Stimulated activated CD8-positive, alpha-beta memory T cell treated with anti-CD3 and anti-CD28 coated beads, Interleukin-2, amount 100 ng/mL, for 1 hour (primary cell): ENCODE measurements at places on chromosomes 12 and 14.
A peak's percentile ranks its signal among the peaks of the same experiment; 100 is the strongest.

DNA sequence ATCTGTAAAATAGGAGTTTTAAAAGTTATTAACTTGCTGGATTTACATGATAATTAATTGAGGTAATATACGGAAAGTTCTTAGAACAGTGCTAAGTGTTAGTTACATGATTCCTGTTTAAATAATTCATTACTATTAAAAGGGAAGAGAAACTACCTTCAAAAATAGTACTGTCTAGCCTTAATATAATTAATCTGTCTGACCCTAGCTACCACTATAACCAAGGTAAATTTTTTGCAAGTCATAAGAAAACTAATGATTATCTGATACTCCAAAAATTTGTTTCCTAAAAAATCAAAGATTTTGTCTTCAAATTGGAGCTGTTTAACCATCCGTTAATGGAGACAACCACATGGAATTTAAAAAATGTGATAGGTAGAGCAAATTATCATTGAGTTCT is 294.3 kb upstream of the FBXO33 start:
- no peak for DNase-seq

- DNase-seq = no peak
These were observed 136.3 kb downstream of the SOX5 start for GRCh38 chr12:23813206-23813605.

GRCh38 chr14:23883684-23884540 is 69.7 kb upstream of the DHRS4 start:
- no peak for DNase-seq

GRCh38 chr12:101946233-101946611 is 68.8 kb downstream of the DRAM1 start:
- no peak for DNase-seq

DNA sequence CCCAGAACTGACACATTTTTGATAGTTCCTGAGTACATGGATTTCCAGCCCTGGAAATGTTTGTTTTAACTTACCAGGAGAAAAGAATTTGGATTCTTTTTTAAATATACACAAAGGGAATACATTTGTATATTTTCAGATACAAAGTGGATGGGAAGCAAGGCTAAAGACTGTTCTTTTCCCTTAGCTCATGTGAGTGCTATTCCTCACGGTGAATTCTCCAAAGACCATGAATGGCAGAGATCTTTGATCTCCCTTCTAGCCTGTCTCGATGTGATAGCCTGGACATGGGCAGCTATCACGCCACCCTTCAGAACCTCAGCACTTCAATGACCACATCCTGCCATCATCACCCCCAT is 91.3 kb downstream of the DPF3 start:
- DNase-seq = no peak

GRCh38 chr14:22794551-22794951 is 20.7 kb downstream of the SLC7A7 start:
- no peak for DNase-seq

DNA sequence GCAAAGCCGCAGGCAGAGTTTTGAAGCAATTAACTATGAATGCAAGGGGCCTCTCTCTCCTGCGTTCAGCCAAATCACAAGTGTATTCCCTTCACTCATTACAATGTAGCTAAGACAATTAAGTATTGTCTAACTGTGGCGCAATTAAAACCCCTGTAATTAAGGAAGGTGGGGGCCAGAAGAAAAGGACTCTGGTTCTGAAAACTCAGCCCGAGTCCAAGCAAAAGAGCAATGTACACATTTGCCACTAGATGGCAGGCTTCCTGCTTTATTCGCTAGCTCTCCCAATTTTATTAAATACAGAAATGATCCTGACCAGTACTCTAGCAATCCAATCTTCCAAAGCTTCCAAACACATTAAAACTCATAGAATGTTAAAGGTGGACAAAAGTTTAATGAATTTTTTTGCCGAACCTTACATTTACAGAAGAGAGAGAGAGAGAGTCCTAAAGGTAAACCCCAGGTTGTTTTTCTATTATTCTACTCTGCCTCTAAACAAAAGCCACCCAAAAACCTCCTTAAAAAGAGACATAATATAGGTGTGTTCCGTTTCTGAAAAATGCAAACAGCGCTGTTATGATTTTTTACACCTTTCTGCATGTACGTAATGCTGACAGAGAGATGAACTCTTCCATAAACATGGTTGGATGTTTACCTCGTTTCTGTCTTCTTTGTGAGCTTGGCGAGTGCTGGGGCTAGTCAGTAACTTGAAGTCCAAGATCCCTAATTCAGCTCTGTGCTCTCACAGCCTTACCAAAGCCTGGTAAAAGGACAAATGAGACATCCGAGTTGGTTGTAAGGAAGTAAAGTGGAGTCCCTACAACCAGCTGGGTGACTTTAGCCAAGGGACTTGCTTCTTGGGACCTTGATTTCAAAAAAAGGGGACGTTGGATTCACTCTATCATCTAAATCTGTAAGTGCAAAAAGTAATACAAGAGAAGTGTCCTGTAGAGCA is 50.9 kb upstream of the VASH1 start:
- DNase-seq = no peak

- no peak for DNase-seq
These were observed 82.8 kb upstream of the PLEKHG7 start for GRCh38 chr12:92619730-92620684.

- no peak for DNase-seq
These were observed 19.4 kb upstream of the LIMA1 start for GRCh38 chr12:50302686-50303085.

GRCh38 chr12:63826006-63826585 is 18.4 kb upstream of the SRGAP1 start:
- no peak for DNase-seq

GRCh38 chr14:50668826-50669143 is 679 bp upstream of the SAV1 start:
- no peak for DNase-seq

DNA sequence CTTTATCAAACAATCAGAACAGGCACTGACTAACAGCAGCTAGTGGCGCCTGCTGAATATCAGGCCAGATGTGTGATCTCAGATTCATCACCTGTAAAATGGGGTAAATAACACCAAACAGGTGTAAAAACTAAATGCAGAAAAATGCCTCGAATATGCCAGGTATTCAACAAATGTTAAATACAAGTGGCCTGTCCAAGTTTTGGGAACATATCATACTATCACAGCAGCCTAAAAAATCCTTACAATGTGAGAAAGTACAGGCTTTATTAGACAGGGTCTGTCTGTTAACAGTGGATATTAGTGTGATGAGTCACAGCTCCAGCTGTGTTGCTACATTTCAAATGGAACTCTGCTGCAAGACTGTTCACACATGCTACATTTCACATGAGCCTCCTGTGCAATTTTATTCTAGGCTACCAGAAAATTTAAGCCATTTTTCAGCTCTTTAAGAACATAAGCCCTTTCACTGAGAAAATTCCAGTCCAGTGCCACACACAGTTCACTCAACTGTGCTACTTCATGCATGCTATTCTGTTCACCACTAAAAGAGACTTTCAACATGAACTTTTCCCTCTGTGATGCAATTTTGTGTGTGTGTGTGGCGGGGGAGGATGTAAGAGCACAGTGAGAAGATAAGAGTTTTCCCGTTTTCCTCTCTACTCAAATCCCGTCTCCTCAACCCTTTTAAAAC is 56.7 kb downstream of the MSRB3 start:
- DNase-seq = no peak

DNA sequence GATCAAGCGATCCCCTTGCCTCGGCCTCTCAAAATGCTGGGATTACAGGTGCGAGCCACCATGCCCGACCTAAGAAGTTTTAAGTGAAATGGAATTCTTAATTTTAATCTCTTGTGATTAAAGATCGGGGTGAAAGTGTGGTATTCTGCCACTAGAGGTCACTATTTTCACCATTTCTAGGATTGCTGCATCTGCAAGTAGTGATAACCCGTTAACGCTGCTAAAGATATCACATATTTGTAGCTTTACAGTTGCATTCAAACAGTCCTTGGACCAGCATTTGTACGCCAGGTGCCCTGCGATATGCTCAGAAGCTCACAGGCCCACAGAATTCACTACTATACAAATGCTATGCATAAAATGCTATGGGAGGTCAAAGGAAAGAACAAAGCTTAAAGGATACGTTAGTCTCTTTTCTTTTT is 19.3 kb downstream of the CCDC62 start:
- DNase-seq = no peak

GRCh38 chr14:39469094-39469710 is 37.0 kb upstream of the FBXO33 start:
- DNase-seq = no peak

DNA sequence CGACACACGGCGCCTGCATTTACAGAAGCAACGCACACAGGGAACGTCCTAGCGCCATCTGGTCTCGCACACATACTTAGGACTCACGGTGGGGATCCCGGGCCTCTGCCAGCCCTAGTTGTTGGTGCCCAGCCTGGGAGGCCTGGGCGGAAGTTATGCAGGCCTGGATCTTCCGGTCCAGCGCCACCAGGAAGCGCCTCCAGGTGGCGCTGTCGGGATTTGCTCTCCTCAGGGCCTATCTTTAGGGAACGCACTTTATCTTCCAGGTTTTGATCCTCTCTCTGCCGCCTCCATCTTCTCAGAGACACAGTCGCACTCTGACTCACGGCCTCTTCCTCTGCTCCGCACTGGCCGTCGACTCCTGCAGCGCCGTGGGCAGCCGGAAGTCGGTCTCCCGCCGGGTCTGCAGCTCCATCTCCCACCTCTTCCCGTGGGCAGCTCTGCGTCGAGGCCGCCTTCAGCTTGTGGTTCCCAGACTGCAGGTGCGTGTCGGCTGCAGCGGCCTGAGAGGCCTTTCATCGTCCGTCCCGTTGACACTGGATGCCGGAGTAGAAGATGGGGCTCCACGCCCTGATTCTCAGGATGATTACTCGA is 760.4 kb downstream of the TMEM121 start:
- DNase-seq = no peak

GRCh38 chr12:109586385-109587296 is 13.0 kb downstream of the MVK start:
- DNase-seq = no peak

GRCh38 chr14:74612350-74613021 is 449 bp upstream of the LTBP2 start:
- DNase-seq = peak; percentile 70

GRCh38 chr12:6959058-6959804 is 8.1 kb downstream of the PTPN6 start:
- no peak for DNase-seq

GRCh38 chr14:104283197-104284106 is 145.1 kb downstream of the KIF26A start:
- DNase-seq = no peak

DNA sequence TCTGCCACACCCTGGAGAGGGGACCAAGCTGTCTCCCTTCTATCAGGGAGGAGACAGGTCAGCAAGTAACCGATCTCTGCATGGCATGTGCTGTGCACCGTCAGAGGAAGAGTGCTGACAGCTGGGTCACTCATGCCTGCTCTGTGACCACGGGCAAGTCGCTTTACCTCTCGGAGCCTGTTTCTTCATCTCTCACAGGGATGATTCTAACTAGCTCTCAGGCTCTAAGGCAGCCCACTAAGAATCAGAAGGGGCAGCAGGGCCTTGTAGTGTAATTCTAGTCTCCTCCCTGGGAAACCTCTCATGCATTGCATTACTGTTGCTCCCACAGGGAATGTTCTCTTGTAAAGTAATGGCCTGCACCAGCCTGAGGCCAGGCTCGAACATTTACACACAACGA is 11.9 kb downstream of the CD9 start:
- no peak for DNase-seq

DNA sequence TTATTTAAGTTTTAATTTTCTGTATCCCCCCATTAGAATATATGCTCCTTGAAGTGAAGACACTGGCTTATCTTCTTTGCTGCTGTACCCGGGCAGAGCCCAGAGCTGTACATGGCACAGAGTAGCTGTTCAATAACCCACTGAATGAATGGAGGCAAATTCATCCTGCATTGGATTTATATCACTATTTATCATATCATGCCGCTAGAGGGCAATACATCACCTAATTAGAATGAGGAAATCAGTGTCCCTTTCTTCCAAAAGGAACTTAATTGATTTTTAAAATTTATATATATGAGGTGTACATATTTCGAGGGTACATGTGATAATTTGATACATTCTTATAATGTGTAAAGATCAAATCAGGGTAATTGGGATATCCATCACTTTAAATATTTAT is 89.2 kb upstream of the TMEM260 start:
- no peak for DNase-seq

- DNase-seq = no peak
These were observed 77.9 kb downstream of the NINJ2 start for GRCh38 chr12:585062-586061.

DNA sequence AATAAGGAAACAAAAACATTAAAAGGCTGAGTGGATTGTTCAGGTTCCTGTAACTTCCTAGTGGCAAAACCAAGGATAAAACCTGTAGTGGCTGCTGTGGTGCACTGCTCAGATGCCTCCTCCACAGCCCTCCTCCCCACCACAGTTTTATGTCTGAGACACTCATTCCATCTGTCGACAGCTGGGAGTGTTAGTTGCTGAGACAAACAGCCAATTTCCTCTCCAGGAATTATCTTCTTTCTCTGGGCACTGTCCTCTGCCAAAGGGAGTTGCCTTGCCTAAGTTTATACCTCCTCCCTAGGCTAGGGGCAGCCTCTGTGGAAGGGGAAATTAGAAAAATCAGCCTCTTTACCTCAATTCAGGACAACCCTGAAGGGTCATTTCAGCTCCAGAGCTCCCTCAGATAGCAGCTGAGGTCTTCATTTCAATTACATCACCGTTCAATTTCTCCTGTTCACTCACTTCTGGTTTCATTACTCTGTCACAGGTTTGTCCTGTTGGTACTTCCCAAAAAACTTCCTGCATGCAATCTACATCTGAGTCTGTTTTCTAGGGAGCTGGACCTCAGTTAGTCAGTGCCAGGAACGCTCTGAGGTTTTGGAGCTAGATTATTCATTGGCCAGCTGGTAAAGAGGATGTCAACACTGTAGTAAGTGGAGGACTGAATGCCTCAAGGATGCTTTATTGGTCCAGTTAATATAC is 74.9 kb upstream of the ATP2B1 start:
- DNase-seq = no peak

DNA sequence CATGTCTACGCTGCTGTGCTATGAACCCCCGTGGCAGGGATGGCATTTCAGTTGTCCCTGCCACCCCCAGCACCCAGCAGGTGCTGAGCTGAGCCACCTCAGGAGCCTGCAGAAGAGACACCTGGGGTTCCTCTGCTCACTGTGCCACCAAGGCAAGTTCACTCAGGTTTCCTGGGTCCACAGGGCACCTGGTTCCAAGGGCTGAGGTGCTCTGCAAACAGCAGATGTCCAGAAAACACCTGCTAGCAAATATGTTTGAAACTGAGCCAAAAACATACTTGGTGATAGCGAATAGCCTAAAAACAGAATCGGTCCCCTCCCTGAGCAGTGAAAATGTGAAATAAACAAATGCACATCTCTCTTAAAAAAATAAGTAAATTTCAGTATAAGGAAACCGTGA is 35.6 kb upstream of the GPR68 start:
- no peak for DNase-seq
